SK-N-DZ (cell line): ENCODE measurements at places on chromosomes 4 and X.
A peak's percentile ranks its signal among the peaks of the same experiment; 100 is the strongest.

DNA sequence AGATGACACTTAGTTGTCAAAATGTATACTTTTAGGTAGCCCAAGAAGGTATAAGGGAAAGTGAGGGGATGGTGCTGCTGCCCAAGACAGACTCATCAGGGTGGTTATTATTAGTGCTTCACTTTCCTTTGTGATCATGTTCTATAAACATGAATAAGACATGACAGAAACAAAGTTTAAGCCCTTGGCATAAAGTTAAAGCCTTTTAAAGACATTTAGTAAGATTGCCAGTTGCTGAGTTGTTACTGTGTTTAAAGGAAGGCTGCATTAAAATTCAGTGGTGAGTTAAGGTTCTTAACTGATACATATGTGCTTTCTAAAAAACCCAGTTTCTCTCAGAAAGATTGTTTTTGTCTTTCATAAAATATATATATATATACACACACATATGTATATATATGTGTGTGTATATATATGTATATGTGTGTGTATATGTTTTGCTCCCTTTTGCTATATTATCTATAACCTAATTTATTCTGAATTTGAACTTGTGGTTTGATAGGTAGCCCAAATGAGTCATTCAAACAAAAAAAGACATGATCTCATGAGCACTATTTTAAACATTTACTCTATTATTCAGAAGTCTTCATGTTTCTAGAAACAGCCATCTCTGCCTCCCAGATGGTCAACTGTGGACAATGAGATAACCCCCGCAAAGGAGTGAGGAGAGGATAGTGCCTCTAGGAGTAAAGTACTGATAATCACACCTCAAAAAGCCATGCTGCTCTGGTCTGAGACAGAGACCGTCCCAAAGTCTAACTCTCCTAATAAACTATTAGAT is 98.1 kb upstream of the OTUD4 start:
- no peak for DNase-seq

GRCh38 chr4:74794382-74795010 is at the start of gene BTC:
Gene BTC (minus strand): TSS chr4:74794523. CDS start chr4:74794325, 198 bp downstream.
- no peak for DNase-seq

DNA sequence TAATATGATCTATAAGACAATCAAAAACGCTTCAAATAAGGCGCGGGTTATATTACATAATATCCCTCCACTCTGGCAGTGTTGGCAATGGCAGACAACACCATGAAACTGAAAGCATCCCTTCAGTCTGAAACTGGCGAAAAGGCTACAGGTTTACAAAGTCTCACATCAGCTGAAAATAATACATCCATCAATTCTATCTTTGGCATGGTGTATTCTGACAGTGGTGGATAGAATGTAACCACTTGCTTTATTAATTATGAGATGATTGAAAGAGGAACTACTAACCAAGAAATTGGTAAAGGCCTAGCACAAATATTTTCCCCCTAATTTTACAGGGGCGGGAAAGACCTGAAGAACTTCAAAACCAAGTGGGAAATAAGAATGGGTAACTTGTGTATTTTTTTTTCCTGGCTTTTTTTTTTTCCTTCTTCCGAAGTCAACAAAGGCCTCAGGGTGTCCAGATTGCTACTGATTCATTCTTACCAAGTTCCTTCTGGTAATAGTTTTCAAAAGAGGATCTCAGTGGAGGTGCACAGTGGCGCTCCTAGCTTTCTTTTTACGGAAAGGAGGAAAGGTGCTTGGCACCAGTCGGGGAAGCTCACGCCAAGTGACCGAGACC is 728 bp downstream of the UBA6 start:
- no peak for DNase-seq

DNA sequence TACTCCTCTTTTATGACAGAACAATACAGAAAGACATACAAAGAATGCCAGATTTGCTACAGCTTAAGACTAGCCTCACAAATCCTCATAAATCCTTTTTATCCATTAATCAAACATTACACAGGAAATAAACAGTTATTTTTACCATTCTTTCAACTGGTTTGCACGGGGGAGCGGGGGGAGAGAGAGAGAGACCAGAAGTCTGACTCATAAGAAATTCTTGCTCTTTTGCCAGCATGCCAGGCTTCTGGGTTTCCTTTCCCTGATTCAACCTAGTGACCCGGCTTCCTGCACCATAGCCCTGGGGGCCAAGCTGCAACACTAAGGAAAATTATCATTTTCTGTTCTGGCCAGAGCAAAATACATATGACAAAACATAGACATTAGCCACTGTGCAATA is 6.8 kb upstream of the RRAGB start:
- DNase-seq = no peak

- DNase-seq = no peak
Observed at GRCh38 chr4:116005037-116005805, 891.8 kb upstream of the NDST4 start.

- no peak for DNase-seq
Observed at GRCh38 chr4:4672402-4672801, 130.6 kb upstream of the STX18 start.

DNA sequence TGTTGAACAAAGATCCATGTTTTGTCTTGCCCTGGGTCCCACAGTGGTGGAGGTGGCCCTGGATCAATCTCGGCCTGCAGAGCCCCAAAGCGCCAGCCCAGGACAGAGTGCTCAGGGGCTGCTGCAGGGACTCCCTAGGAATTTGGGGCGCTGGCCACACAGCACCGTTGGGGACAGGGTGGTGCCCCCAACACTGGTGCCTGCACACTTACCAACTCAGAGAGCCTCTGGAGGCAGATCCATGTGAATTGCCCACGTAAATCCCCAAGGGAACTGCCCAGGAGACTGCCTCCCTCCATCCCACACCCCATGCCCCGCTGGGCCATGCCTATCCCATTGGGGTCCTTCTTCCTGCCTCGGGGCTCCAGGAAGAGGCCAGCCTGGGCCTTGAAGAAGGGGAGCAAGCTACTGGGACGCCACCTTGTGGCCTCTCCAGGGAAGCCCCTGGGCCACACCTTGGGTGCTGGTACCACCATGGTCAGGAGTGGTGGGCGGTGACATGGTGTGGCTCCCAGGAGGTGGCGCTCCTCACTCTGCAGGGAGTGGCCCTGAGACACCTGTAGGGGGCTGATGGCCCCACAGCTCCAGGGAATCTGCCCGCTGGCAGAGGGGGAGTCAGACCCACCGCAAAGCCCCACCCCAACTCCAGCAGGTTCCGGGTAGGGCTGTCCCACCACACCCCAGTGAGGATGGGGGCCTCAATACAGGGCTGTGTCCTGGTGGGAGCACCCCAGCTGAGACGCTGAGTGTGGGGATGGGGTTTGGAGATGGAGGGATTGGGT is 22.8 kb downstream of the CFAP99 start:
- DNase-seq = peak; percentile 64

GRCh38 chr4:155659176-155659575 is 7.5 kb upstream of the GUCY1A1 start:
- no peak for DNase-seq

GRCh38 chr4:88148560-88148959 is 9.9 kb downstream of the ABCG2 start:
- no peak for DNase-seq

GRCh38 chrX:51182545-51182944 is 150.1 kb upstream of the NUDT10 start:
- no peak for DNase-seq

- no peak for DNase-seq
Observed at GRCh38 chr4:66429276-66429675, 759.0 kb upstream of the EPHA5 start.

GRCh38 chrX:153517423-153517822 is at the start of gene ATP2B3:
Gene ATP2B3 (plus strand): TSS chrX:153517642. CDS start chrX:153536248, 18,606 bp downstream.
- DNase-seq = no peak

GRCh38 chr4:72641611-72642010 is 72.6 kb upstream of the ADAMTS3 start:
- DNase-seq = no peak

DNA sequence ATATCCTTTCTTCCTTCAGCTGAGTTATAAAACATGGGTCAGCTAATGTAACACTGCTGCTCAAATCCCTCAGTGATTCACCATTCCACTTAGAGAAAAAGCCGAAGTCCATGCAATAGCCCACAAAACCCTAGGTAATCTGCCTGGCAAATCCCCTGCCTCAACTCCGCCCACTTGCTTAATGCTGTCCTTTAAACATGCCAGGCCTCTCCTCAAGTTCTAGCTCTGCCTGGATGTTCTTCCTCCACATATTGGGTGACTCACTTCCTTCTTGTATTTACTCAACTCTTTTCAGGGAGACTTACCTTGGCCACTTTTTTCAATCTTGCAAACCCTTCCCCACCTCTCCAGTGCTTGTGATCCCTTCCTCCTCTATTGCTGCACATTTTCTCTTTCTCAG is 89.8 kb downstream of the EMCN start:
- DNase-seq = no peak

- peak; percentile 24 for DNase-seq
Observed at GRCh38 chrX:3713225-3713936, at the start of gene PRKX. Gene PRKX (minus strand): TSS chrX:3713649. CDS start chrX:3713253, 396 bp downstream.

DNA sequence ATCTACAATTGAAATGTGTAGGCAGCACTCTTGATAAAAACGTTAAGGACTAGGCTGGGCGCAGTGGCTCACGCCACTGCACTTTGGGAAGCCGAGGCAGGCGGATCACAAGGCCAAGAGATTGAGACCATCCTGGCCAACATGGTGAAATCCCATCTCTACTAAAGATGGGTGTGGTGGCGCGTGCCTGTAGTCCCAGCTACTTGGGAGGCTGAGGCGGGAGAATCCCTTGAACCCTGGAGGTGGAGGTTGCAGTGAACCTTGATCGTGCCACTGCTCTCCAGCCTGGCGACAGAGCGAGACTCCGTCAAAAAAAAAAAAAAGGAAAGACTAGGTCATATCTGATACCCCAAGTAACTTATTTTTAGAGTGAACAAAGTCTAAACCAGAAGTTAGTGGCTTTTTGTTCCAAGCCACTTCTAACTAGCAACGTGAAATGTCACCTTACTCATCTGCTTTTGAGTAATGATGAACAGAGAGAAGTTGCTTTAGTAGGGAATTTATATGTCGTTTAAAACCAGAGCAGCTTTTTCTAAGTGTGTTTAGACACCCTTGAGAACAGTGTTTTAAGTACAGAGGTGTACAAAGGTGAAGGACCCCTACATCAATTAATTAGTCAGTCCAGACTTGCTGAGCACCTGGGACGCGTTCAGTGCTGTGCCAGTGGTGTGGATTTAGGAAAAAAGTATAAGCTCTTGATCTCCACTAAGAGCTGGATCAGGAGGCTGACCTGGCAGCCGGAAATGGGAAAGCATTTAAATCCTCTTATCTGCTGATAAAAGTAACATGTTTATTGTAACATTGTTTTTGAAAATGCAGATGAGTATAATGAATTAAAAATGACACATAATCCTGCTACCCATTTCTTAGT is 23.5 kb downstream of the SPRY1 start:
- no peak for DNase-seq

DNA sequence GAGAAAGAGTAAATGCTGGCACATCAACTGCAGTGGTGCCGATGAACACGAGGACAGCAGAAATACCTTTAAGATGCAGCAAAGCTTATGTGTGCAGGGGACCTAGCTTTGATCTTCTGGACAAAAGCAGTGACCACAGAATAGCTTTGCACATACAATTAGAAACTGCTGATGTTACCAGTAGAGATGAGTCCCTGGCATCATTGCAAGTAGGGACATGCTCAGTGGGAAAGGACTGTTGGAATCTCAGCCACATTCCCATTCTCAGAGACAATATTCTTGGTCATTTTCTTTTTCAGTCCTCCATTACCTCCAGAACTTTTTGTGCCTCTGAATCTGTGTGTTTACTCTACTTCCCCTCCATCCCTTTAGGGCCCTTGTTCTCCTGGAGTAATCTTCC is 16.9 kb upstream of the PDLIM3 start:
- DNase-seq = no peak

DNA sequence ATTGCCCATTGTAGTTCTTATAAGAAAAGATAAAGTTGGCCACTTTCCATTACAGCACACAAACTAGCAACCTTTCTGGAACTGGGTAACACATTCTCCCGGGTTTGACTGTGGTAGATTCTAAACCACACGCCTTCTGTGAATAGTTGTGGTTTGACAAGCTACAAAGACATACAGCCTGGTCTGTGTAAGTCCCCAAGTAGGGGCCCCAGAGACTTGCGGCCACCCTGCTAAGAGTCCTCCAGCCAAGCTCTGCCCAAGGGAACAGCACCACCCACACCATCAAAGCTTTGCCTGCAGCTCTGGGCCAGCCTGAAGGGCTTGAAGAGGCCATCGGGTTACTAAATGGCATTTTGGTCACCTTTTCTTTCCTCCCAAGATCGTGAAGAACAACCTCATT is 203.4 kb downstream of the MAML3 start:
- no peak for DNase-seq

DNA sequence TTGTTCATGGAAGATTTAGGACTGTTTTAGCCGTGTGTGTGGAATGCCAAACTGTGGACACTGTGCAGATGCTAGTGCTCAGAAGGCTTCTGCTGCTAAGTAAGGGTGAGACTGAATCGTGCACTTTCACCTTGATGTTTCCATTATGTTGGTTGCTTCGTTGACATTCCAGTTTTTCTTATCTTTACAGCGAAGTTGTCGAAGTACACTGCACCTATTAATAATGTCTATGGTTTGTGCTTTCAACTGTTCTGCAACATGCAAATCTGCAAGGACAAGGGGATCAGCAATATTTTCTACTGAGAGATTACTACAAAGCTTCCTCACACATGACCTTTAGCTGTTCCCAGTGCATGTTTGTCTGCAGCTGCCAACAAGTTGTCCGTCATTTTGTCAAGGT is 67.7 kb downstream of the UGT2A3 start:
- no peak for DNase-seq

- DNase-seq = no peak
Observed at GRCh38 chr4:55117511-55117910, 7.9 kb downstream of the KDR start.

- no peak for DNase-seq
Observed at GRCh38 chr4:13918991-13919441, 291.5 kb upstream of the BOD1L1 start.

DNA sequence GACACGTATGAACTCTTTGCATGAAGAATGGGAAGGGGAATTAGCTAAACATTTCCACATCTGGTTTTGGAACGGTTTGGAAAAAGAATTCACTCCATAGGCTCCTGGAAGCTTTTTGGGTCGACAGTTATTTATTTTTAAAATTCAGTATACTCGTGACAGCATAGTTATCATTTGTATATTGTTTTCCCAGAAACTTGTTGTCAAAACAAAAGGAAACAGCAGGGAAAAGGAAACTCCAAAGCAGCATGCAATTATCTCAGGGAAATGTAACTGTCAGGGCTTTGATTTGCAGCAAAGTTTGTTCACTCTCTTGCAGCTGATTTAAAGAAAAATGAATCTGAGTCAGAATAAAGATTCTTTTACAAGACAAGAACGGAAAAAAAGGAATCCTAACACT is 86.5 kb downstream of the PLAC1 start:
- DNase-seq = no peak

- DNase-seq = no peak
Observed at GRCh38 chr4:18034099-18034498, 12.5 kb upstream of the LCORL start.

GRCh38 chrX:118507766-118508165 is 12.2 kb downstream of the DOCK11 start:
- no peak for DNase-seq
